ENCODE measurements at places on chromosomes 1 and 21. TPM values are rescaled to one million over a fixed set of nuclear protein-coding genes. Genes with fewer than 3 reads are reported as not detected.

Gene TNFRSF14
- 158 TPM for total RNA-seq

Gene CLCNKA
- total RNA-seq = not detected

Gene INKA2
- 3.0 TPM for total RNA-seq

Gene CSMD2
- not detected for total RNA-seq

Gene GJA4
- not detected for total RNA-seq

Gene SGIP1
- total RNA-seq = not detected

Gene PTGFR
- not detected for total RNA-seq

Gene AIRE
- 3.0 TPM for total RNA-seq

Gene RGS2
- total RNA-seq = 3.9 TPM

Gene KIAA0040
- 90.1 TPM for total RNA-seq

Gene LCE2A
- total RNA-seq = not detected

Gene CACNA1E
- 0.05 TPM for total RNA-seq

Gene S100A7A
- total RNA-seq = not detected

Gene TTC22
- total RNA-seq = 4.6 TPM

Gene VWA5B1
- total RNA-seq = not detected

Gene C1orf56
- total RNA-seq = 1.0 TPM

Gene AMY1C
- total RNA-seq = not detected

Gene FHAD1
- total RNA-seq = 0.09 TPM

Gene SPATA46
- not detected for total RNA-seq

Gene NBPF6
- not detected for total RNA-seq

Gene TINAGL1
- total RNA-seq = not detected

Gene ZC3H12A
- 21.5 TPM for total RNA-seq

All from T-helper 2 cell treated with Interferon-gamma antibody and Interleukin-4, amounts not matched to agents 100 ng/mL and 5 ng/mL, for 36 hours (primary cell).